Fibroblast of skin of left quadriceps (primary cell): ENCODE measurements at places on chromosomes 2 and 18.

GRCh38 chr2:109402180-109402579 is 211.6 kb downstream of the SEPTIN10 start:
- DNase-seq = no peak

- DNase-seq = no peak
Observed at GRCh38 chr2:46844443-46844842, 71.2 kb downstream of the MCFD2 start.

- no peak for DNase-seq
Observed at GRCh38 chr2:31294196-31294595, 60.2 kb downstream of the EHD3 start.

DNA sequence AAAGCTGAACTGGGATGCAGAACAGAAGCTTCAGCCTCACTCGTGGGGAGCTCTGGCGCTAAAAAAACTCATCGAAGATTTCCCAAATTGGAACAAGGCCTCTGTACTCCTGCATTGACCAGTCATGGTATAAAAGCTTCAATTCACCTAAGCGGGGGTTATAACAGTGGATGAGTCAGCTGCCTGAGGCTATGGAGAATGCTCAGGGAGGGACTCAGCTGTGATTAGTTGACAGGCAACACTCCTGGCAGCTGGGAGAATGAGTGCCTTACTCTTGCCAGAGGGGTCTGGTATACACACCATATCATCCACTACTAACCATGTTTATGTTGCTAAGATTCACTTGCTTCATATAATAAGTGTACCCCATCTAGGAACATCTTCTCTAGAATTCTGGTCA is 350.6 kb upstream of the VRK2 start:
- no peak for DNase-seq

DNA sequence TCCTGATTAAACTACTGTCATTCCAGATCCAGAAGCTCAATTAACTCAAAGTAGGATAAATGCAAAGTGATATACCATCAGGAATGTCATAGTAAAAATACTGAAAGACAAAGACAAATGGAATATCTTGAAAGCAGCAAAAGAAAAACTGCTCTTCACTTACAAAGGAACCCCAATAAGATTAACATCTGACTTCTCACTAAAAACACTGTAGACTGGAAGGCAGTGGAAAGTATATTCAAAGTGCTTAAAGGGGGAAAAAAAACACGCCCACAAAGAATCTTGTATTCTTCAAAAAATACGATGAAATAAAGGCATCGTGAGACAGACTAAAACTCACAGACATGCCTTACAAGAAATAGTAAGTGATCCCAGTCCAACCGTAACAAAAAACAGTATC is 195.7 kb downstream of the DOK6 start:
- DNase-seq = no peak

- no peak for DNase-seq
Observed at GRCh38 chr2:218218268-218219185, 1.5 kb downstream of the ARPC2 start.

- DNase-seq = no peak
Observed at GRCh38 chr2:44245083-44245861, 30.0 kb upstream of the SLC3A1 start.

- no peak for DNase-seq
Observed at GRCh38 chr2:18701546-18701945, 112.2 kb upstream of the NT5C1B start.

- no peak for DNase-seq
Observed at GRCh38 chr2:222671259-222672067, at the start of gene MOGAT1. Gene MOGAT1, plus strand, starts transcription at chr2:222671658. Its CDS starts 128 bp downstream, at chr2:222671786.

- no peak for DNase-seq
Observed at GRCh38 chr2:172083628-172084394, 1.5 kb upstream of the DLX1 start.

GRCh38 chr2:98893911-98894321 is 42.1 kb downstream of the CRACDL start:
- no peak for DNase-seq

- DNase-seq = no peak
Observed at GRCh38 chr2:136000502-136000901, 15.1 kb upstream of the DARS1 start.

DNA sequence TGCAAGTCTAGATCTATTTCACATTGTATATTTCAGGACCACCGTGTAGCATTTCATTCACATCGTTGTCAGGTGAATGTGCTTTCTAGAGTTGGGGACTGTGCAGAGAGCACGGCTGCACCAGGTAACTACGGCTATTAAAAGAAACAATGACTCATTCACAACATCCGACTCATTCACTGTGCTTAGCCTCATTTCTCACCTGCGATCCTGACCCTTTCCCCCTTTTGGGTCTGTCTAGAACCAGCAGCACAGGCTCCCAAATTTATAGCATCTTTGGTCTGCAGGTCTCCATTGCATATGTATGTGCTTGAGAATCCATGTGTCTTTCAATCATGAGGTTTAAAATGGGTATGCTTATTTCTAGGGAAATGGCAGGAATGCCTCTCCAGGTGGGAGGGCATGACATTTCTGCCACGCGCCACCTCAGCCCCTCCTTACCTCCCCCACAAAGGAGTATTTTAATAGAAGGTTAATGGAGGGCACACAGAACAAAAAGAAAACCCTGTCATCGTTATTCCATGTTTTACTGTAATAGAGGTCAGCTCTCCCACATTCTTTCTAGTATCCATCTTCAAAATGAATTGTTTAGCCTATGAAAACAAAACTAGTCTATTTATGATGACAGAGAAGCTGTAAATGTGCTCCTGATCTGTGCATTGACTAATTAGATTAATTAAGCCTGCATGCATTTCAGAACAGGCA is 246.7 kb upstream of the EPHA4 start:
- DNase-seq = no peak

GRCh38 chr2:235551965-235552364 is 58.1 kb downstream of the AGAP1 start:
- no peak for DNase-seq

- no peak for DNase-seq
Observed at GRCh38 chr18:31857526-31858106, 85.3 kb downstream of the TRAPPC8 start.

DNA sequence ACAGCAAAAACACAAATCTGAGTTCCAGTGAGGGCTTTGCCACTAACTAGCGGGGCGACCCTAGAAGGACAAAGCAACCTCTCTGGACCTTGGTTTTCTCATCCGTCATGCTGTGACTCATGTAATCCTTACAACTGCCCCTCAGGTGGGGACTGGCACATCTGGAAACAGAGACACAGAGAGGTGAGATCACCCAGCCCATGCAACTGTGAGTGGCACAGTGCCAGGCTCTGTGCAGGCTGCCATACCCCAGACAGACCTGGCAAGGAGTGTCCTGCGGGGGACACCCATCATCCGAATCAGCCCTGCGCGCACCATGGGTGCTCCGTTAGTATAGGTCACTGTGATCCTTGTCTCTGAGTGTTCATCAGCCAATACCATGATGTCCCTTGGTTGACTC is 198.3 kb downstream of the SMAD7 start:
- no peak for DNase-seq

DNA sequence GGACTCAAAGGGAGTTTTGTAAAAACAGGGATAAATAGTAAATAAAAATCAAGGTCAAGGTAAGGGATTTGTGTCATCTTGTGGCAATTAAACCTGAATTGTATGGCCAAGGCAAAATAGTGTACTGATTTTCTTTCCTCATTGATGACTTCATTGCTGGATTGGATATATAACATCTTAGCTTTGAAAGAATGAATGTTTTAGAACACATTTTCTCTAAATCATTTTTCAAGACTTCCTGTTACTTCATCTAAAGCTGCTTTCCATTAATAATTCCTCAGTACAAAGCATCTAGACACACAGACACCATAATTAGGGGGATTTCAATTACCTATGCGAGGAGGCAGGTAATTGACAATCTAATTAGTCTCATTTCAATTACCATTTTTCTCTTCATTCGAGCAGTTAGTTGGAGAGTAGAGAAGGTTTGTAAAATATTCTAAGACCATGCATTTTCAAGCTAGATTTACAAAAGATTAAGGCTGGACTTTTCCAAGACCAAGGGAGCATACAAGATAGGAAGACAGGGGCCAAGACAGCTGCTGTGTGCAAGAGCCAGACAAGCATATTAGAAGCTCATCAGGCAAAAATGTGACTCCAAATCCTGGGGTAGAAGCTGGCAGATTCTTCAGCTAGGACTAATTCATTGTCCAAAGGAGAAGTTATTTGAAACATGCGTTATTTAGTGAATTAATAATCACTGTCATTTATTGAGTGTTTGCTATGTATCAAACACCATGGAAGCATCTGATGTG is 253.6 kb downstream of the EPHA4 start:
- peak; percentile 11 for DNase-seq

- DNase-seq = no peak
Observed at GRCh38 chr2:10142640-10142965, 20.1 kb downstream of the RRM2 start.

DNA sequence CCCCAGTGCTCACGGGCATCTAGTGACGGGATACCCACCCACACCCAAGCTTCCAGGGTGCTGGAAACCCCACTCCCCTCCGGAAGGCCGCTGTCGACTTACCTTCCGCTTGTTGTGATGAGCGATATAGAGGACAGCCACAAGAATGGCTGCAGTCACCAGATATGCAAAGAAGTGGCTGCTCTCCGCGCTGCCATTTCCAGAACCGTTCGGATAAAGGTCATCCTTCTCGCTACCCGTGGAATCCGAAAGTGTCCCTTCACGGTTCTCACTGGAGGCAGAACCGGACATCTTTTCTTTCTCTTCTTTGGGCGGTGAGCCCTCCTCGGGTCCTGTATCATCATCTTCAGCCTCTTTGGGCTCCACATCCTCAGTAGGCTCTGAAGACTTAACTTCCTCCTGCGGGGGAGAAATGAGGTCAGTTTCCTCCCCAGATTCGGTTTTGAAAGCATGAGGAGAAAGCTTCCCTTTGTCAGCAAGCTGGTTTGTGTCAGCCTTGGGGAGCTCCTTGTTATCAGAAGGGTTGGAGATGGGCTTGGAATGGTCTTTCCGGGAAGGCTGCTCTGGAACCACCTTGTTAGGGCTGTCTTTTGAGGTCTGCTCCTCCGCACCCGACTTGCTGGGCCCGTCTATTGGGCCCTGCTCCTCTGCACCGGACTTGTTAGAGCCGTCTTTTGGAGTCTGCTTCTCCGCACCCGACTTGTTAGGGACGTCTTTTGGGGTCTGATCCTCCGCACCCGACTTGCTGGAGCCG is 1.2 kb downstream of the TGOLN2 start:
- DNase-seq = no peak

DNA sequence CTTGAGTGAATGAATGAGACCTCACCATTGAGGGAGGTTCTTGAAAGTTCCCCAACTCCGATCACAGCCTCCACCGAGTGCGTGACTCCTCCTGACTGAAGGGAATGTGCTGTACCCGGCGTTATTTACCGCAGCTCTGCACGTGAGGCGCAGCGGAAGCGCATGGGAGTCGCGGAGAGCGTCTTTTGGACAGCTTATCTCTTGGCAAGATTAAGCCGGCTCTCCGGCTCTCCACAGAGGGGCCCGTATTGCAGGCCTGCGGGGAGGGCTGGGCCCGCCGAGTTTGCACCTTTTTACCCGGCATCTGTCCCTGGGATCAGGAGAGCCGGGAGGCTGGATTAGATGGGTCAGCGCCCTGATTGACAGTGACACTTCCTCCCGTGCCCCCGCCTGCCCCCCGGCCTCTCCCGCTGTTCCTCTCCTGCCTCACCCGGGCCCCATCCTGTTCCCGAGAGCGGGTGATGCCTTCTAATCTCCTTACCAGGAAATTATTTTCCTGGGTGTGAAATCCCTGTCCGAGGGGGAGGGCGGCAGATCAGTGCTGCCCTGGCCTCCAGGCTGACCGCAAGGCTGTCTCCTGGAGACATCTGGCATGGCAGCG is 176.3 kb downstream of the INHBB start:
- no peak for DNase-seq

GRCh38 chr2:229240984-229241491 is 30.0 kb downstream of the PID1 start:
- DNase-seq = no peak

DNA sequence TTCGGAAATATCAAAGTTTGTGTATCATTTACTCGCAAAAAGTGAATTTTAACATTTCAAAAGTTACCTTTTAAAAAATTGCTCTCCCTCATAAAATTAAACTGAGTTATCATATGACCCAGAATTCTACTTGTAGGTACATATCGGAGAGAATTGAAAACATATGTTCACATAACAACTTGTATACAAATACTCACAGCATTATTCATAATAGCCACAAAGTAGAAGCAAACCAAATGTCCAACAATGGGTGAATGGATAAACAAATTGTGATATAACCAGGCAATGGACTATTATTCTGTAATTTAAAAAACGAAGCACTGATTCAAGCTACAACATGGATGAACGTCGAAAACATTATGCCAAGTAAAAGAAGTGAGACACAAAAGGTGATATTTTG is 412.0 kb upstream of the TCF4 start:
- DNase-seq = peak; percentile 31

DNA sequence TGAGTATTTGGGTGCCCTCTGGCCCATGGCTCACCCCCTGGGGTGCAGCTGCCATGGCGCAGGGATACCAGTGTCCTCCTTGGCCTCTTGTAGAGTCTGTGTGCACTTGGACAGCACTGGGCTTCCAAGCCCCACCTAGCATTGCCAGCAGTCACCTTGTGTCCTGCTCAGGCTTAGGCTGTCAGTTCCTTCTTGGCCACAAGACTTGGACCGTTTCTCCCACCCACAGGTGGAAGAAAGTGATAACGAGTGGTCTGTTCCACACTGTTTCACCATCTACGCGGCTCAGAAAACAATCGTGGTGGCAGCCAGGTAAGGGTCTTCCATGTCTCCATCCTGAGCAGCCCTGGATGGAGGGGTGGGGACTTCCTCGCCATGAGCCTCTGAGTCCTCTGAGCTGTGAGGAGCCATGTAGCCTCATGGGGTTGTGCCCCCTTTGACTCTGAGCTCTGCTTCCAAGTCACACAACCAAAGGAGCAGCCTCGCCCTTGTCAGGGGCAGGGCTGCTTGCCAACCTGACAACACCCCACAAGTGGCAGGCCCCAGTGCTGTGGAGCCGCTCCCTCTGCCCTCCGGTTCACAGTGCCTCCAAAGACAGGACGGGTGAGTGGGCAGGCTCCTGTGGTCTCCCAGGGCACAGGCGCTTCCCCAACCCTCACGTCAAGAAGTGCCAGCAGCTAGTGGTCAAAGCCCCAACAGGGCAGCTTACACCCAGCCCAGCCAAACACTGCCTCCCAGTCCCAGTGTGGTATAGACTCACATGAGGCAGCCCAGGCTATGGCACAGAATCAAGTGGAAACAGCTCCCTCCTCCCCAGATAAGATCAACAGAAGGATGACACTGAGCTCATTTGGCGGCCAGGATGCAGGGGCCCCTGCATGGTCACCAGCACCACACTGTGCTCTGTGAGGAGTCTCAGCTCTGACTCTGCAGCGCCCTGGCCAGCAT is 18.4 kb downstream of the STK25 start:
- DNase-seq = no peak
